ENCODE measurements at places on chromosomes 12 and 14. TPM values are rescaled to one million over a fixed set of nuclear protein-coding genes. Genes with fewer than 3 reads are reported as not detected.

- no peak for DNase-seq
Measured at GRCh38 chr14:101476258-101476915, 84.9 kb upstream of the DIO3 start.

- no peak for DNase-seq
Measured at GRCh38 chr12:22172501-22172900, 126.5 kb downstream of the CMAS start.

DNA sequence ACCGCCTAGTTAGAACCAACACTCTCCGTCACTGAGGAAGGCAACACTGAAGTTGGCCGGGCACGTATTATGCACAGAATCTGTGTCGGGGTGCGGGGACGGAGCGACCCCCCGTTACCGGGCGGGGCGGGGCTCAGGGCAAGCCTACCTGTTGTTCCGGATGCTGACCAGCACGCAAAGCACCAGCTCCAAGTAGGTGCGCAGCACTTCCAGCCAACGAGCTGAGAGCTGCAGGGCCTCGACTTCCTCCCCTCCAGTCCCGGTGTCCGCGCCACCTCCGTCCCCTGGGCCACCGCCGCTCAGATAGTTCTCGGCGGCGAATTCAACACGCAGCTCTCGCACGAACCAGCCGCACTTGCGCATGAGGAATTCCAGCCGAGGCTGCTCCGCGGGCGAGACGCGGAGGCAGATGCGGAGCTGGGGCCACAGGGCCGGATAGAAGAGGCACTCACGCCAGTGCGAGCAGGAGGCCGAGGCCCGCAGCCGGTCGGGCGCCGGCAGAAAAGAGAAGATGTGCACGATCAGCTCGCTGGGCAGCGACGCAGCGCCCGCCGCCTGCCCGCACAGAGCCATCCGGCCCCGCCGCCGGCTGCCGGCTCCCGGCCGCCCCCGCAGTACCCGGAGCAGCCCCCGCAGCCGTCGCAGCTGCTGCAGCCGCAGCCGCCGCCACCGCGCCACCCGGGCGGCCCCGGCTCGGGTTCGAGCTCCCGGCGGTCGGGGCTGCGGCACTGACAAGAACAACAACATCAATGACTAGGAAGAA lies 636 bp downstream of the FBXO33 start:
- peak; percentile 74 for DNase-seq

- DNase-seq: no peak
Measured at GRCh38 chr14:75753696-75754095, 92.7 kb downstream of the TTLL5 start.

DNA sequence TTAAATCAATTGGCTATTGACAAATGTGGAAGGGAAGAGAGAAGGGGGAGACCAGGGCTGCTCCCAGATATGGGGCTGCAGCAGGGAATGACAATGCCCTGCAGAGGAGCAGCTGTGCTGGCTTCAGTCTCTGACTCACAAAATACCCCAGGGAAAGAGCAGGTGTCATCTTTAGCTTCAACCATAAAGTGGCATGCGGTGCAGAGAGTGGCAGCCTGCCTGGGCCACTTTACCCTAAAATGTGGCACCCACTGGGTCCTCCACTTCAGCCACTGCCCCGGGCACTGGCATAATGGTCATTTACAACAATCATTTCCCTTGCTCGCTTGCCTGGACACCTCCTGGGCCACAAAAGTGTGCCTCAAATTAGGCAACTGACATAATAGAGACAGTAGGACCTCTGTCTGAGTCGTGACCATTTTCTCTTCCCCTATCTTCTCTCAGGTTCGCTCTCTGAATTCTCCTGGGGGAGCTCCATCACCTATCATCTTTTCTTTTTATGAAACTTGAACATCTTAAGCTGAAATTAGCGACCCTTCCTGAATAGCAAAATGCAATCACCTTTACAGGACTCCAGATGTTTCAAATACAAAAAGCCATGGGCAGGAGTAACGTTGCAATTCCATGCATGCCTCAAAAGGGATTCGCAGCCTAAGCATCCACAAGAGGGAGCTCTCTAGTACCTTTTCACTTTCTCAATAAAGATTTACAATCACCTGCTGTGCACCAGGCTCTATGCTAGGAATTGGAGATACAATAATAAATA lies 179.9 kb upstream of the ATF7IP start:
- DNase-seq: no peak

RASSF9 gene
- not detected for total RNA-seq
